ENCODE measurements at places on chromosomes 11 and 22.
A peak's percentile ranks its signal among the peaks of the same experiment; 100 is the strongest.

- DNase-seq = no peak
Observed at GRCh38 chr11:80595011-80595410, 1154.2 kb upstream of the TENM4 start.

DNA sequence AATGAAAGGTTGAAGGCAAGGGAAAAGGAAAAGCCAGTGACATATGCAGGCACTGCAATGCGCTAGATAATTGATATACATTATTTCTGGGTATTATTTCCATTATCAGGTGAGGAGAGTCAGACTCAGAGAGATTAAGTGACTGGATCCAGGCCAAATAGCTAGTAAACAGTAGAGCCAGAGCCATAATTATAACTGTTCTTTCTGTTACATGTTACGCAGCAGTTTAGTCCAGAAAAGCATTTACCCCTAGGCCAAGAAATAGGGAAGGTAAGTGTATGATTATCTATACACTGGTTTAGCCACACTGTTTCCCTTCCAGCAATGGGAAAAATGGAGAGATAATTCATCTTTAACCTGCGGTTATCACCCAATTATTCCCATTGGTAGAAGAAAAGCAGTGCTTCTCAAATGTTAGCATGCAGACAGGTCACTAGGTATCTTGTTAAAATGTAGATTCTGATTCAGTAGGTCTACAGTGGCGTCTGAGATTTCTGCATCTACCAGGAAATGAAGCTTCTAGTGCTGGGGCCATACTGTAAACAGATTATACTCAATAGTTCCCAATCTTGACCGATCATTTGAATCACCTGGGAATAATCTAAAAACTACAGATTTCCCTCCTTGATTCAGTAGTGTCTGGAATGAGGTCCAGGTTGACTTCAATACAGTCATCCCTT lies 69.4 kb downstream of the RBFOX2 start:
- no peak for DNase-seq

- DNase-seq = no peak
Observed at GRCh38 chr11:2885017-2885677, 428 bp downstream of the CDKN1C start.

DNA sequence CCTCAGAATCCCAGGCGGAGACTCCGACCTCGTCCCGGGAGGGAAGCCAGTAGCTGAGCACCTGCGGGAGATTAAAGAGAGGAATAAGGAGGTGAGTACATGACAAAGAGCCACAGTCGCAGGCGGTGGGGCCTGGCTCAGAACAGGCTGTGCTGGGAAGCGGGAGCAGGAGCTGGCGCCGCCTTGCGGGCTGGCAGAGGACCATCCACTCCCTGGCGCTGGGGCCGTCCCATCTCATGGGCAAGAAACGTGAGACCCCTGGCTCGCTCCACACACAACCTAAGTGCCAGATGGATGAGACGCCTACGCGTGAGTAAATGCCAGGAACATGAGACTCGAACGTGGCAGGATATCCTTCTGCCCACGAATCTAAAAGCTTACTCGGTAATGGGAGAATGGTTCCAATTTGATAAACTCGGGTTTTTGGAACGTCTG lies 6.3 kb downstream of the CEND1 start:
- DNase-seq = no peak

DNA sequence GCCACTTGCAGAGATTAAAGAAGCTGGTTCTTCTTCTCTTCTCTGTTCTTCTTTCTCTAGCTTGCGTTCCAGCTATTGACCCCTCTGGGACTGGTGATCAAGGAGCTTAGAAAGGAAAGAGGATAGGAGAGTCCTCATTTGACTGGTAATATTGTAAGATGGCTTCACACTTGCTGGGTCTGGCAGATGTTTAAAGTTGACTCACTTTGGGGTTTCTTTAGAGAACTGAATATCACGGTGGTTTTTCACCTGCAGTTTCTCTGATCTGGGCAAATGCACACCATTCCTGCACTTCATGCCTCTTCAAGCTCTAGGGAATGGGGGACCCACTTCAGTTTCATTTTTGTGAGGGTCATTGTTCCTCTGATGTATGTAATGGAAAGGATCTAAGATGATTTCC lies 41.8 kb upstream of the DEUP1 start:
- no peak for DNase-seq

DNA sequence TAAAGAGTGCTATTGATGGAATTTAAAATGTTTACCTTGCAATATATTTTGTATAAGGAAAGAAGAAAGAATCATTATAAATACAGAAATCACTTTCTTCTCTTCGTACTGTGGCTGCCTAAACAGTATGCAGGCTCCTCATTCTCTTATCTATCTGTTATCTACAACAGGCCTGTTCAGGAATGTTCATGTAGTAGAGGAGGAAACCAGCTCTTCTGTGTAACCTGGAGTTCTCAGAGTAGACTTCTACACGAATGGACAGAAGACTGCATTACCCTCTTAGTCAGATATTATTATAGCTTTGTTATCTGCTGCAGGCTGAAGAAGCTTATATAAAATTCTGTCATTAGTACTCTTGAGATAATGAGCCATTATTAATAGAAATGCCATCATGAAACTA lies 1225.9 kb upstream of the CNTN5 start:
- DNase-seq = no peak

- peak; percentile 23 for DNase-seq
Observed at GRCh38 chr22:40024201-40025061, 29.7 kb downstream of the FAM83F start.

- no peak for DNase-seq
Observed at GRCh38 chr11:12170984-12171383, 60.6 kb downstream of the MICAL2 start.

GRCh38 chr11:65539744-65540289 lies 14.9 kb downstream of the SCYL1 start:
- no peak for DNase-seq

GRCh38 chr22:33083212-33083611 lies 25.0 kb upstream of the SYN3 start:
- DNase-seq = no peak

DNA sequence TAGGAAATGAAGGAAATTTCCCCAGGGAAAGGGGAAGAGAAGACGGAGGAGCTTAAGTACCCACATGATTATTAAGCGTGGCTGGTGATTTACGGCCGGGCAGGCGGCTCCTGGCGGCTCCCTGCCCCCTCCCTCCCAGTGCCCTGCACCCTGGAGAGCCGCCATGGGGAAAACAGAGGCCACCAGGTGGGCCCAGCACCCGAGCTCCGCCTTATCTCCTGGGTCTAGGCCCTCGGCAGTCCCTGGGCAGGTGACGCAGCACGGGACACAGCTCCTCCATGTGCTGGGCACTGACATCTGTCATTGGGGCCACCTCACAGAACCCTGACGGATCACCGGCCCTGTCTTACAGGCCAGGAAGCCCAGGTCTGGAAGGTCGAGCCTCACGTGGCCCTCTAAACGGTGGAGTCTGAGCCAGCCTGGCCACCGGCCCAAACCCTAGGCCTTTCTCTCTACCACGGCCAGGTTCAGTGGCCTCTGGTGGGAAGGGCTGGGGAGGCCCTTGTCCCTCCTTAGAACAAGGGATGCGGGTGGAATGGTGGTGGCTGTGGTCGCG lies 60.2 kb upstream of the PPARA start:
- DNase-seq = no peak

DNA sequence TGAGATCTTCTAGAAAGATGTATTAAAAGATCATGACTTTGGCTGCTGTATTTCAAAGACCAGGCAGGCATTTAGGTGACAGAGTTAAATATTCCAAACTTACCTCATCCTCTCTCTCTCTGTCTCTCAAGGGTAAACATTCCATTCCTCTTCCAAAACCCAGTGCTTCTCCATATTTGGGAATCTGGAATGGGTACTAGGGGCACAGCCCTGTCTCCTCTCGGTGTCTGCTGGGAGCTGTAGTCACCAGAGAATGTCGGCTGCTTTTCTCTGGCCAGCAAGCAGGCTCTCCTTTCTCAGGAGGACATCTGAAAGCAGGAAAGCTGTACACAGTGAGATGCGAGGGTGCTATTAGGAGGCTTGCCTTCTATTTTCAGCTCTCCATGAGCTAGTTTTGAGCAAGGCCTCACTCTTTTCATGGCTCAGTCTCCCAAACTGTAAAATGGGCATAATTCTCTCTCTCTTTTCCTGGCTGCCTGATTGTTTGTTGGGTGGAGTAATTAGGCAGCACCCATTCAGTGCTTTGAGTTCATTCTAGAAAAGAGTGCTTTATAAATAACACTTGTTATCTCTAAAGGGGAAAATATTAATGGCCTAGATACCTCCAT lies 9.3 kb upstream of the PEX26 start:
- DNase-seq = no peak

DNA sequence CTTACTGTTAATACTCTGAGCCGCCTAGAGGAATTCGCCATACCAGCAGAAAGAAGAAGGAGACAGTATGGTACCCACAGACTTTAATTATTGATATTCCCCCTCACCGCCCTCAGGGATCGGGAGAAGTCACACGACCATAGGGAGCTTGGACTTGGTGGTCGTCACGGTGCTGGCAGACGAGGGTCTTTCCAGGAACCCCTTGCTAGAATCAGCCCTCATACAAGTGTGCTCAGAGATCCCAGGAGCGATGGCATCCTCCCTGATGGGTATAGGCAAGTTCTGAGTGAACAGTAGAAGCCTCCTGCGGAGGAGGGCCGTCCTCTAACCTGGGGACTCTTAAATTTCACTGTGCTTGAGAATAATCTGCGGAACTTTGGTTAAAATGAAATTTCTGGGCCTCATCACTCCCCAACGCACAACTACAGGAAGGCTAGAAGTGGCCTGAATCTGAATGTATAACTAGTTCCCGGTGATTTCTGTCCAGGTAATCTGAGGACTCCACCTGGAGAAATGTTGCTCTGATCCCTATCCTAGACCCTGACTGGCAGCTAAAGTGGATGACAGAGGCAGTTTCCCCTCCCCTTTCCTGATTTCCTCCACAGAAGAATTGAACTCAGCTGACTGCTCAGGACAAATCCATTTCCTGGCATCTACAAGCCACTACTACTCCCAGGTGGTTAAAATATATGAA lies 4.5 kb downstream of the VSIG2 start:
- DNase-seq = no peak

GRCh38 chr22:20305894-20306645 lies 13.8 kb downstream of the DGCR6L start:
- no peak for DNase-seq

DNA sequence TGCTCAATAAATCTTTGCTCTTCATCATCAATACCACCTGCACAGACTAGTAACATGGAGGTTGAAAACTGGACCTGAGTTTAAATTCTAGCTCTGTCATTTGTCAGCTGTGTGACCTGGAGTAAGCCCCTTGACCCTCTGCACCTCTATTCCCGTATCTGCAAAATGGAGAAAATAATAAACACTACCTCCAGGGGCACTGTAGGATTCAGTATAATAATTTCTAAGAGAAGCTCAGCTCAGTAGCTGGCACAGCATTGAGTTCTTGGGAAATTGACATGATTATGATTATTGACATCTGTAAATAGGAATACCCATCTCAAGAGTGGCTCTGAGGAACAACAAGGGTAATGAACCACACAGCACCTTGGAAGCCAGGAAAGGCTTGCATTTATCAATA lies 78.4 kb downstream of the MN1 start:
- no peak for DNase-seq

- no peak for DNase-seq
Observed at GRCh38 chr22:23035557-23036277, 34.6 kb upstream of the GNAZ start.

- DNase-seq = no peak
Observed at GRCh38 chr22:46564084-46564714, 26.8 kb upstream of the CELSR1 start.

- peak; percentile 31 for DNase-seq
Observed at GRCh38 chr22:40525250-40525884, 111.2 kb downstream of the MRTFA start.

- no peak for DNase-seq
Observed at GRCh38 chr11:132318421-132319157, 948.2 kb downstream of the NTM start.

- DNase-seq = peak; percentile 5
Observed at GRCh38 chr11:129992161-129992944, 10.3 kb downstream of the PRDM10 start.

- DNase-seq = peak; percentile 71
Observed at GRCh38 chr11:3049430-3050243, 7.6 kb downstream of the CARS1 start.

DNA sequence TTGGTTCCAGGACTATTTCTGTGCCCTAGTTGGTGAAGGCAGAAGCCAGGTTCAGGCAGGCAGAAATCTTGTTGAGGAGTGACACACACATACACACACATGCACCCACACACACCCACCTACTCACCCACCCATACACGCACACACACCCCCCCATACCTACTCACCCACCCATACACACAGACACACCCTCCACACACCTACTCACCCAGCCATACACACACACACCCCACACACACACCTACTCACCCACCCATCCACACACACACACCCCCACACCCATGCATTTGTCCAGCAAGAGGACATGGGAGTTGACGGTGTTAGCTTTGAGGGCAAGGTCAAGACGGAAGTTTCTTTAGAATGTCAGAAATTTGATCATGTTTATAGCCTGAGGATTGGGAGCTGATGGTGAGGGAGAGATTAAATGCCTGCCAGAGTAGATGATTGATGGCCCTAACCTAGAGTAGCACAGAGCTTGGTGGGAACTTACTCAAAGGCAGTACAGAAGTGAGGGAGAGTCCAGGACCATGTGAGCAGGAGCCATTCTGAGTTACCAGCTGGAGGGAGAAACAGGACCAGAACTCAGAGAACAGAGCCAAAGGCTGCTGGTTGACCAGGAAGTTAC lies 68.9 kb downstream of the CYB5R2 start:
- no peak for DNase-seq

GRCh38 chr22:27637604-27638003 lies 164.0 kb downstream of the MN1 start:
- DNase-seq = no peak

- no peak for DNase-seq
Observed at GRCh38 chr22:29030618-29031226, 30.9 kb downstream of the C22orf31 start.

GRCh38 chr11:17813391-17814059 lies 78.9 kb downstream of the KCNC1 start:
- no peak for DNase-seq

GRCh38 chr11:24754406-24754805 lies 257.6 kb downstream of the LUZP2 start:
- DNase-seq = no peak

DNA sequence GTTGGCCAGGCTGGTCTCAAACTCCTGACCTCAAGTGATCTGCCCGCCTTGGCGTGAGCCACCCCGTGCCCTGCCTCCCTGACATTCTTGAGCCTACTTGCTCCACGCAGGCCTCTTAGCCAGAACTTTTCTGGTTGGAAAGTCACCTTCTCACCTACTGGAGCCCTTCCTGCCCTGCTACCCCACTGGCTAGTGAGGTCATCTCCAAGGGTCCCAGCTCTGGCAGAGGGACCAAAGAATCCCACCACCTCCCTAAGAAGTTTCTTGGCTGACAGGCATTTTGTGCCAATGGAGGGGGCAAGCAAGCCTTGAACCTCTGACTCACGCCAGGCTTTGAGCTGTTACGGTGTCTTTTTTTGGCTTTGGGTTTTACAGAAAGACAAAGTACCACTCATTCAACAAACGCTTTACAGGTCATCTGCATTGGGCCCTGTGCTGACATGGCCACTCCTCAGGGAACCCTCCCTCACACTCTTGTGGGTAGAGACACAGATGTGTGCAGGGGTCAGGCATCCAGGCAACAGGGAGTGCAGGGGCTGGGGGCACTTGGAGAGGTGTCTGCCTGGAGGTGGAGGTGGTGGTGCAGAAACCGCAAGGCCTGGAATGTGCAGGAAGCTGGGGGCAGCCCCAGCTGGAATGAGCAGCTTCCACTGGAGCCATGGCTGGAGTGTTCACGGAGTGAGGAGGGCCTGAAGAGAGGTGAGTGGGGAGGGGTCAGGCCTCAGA lies 27.1 kb upstream of the WNT11 start:
- no peak for DNase-seq

GRCh38 chr22:19214078-19214473 lies 35.5 kb upstream of the SLC25A1 start:
- DNase-seq = no peak

- DNase-seq = no peak
Observed at GRCh38 chr22:17283423-17283822, 64.2 kb upstream of the ADA2 start.

Data from T-helper 22 cell (primary cell).